ENCODE measurements at places on chromosomes 5 and 9. TPM values are rescaled to one million over a fixed set of nuclear protein-coding genes. Genes with fewer than 3 reads are reported as not detected.

The TSSK1B gene
- not detected for total RNA-seq

The LCN15 gene
- total RNA-seq = not detected

The ALDH7A1 gene
- 32.6 TPM for total RNA-seq

The ZNF483 gene
- total RNA-seq = 11.9 TPM

The OLFML2A gene
- 6.0 TPM for total RNA-seq

GRCh38 chr5:135662683-135663082 is 83.9 kb upstream of the CXCL14 start:
- DNase-seq = no peak

GRCh38 chr5:1312993-1313833 is 18.3 kb upstream of the TERT start:
- DNase-seq = no peak

DNA sequence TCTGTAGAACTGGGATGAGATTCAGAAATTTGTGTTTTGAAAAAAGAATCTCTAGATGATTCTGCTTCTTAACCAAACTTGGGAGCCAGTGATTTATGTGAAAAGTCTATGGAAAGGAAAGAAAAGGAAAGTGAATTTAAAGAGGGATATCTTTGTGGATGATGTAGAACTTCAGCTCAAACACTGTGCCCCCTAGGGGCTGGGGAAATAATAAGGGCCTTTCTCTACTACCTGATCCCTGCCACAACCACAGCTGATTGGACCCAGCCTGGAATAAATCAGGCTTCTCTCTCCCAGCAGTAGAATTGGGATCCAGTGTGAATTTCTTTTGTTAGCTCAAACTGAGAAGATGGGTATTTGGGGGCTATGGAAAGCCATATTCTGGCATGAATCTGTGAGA is 155.0 kb downstream of the PRELID2 start:
- no peak for DNase-seq

DNA sequence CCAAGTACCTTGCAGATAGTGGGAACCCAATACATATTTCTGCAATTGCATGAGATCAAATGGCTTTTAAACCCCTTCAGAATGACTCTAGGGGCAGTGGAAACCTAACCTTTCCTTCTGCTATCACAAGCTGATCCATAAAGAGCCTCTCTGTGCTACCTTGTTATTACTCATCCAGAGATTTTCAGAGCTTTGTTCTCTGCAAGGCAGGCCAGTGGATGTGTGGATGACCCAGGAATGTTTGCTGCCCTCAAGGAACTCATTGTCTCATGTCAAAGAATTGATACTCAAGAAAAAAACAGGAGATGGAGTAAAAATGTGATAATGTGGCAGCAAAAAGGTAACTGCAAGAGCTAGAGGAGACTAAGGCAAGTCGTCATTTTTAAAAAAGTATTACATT is 164.1 kb downstream of the HMHB1 start:
- no peak for DNase-seq

GRCh38 chr5:158050421-158050820 is 191.5 kb upstream of the CLINT1 start:
- no peak for DNase-seq

DNA sequence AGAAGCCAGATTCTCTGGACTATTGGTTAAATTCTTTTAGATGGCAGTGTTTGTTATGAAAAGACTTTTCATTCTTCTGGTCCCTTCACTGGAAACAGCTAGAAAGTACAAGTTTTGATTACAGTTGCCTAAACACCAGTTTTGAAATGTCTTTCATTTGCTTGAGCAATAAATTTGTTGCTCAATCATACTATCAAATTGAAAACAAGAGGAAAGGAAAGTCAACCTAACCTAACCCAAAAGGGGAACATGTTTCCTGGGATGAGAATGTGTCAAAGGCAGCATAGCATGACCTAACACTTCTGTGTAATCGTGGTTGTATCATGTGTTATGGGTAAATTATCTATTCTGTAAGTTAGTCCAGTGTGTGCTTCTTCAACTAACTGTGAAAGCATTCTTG is 213.2 kb downstream of the TMC1 start:
- DNase-seq = no peak

- DNase-seq = no peak
Measured at GRCh38 chr9:75108571-75108970, 20.3 kb downstream of the OSTF1 start.

DNA sequence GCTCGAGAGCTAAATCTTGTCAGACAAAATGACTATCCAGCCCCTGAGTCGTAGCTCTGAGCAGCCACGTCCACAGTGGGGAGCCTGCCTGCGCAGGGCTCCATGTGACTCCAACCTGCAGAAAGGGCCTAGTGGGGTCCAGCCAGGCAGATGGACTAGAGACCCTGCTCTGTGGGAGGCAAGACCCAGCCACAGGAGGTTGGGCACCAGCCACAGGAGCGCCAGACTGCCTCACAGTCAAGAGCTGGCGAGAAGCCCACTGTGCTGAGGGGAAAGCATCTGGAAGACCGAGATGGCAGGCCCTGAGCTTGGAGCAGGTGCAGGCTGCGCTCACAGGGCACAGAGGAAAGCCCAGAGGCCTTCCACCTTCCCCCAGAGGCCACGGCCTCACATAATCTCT is 61.4 kb downstream of the C5orf15 start:
- DNase-seq = no peak

All from omental fat pad (tissue), 4 donors.